HT-29 (cell line): ENCODE measurements at places on chromosomes 3 and 15. TPM values are rescaled to one million over a fixed set of nuclear protein-coding genes. Genes with fewer than 3 reads are reported as not detected.

Gene TMCO5A
- total RNA-seq: not detected in 2 replicates

Gene ECE2
- not detected in 2 replicates for total RNA-seq

Gene NRG4
- total RNA-seq: 0.31 TPM in 1 of 2 replicates, not detected in the other

DNA sequence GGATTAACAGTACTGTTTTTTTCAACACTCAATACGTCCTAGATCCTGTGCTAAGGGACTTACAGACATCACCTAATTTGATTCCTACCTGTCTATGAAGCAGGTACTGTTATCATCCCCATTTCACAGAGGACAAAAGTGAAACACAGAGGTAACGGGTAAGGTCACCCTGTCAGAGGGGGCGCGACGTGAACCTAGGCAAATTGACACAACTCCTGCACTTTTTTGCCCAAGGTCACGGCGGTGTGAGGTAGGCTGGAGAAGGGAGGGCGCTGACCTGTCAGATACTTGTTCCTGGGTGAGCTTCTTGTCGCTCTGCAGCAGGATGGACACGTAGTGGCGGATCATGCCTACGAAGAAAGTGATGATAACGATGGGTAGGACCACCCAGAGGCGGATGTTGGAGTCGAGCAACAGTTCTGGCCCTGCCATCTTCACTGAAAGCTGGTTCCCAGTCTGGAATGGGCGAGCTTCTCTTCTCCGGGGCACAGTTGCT lies 363 bp downstream of the EMC3 start:
- DNase-seq: no peak

DNA sequence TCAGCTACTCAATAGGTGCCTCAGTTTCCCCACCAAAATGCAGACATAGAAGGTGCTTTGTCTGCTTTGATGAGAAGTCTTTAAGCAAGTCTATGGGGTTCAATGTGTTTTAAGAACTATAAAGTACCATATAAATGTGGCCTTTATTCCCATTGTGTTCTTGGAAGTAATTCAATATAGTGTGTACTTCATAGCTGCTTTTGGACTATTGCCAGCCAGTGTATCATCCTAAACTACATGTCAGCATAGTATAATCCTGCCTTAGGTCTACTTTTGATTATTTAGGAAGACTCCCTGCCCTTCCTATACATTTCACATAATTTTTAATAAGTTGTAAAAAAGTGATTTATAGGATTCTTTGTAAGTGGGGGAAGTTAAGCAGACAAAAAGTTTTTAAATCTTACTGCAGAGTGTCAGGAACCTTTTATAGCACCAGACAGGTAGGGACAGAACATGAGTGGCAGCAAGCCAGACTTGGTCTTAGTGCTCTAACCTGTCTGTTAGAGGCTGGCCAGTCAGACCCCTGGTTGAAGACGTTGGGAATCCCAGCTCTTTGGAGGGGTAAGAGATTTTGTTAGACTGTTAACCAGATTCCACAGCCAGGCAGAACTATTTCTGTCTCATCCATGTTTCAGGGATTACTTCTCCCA lies 48.4 kb downstream of the MLH1 start:
- no peak for DNase-seq

- peak; percentile 56 for DNase-seq
These were observed 11.1 kb downstream of the LRCH3 start for GRCh38 chr3:197801891-197802778.

- peak; percentile 66 for DNase-seq
These were observed 118.7 kb upstream of the UMPS start for GRCh38 chr3:124611520-124611919.

- no peak for DNase-seq
These were observed 2.5 kb downstream of the TTBK2 start for GRCh38 chr15:42918047-42918446.

DNA sequence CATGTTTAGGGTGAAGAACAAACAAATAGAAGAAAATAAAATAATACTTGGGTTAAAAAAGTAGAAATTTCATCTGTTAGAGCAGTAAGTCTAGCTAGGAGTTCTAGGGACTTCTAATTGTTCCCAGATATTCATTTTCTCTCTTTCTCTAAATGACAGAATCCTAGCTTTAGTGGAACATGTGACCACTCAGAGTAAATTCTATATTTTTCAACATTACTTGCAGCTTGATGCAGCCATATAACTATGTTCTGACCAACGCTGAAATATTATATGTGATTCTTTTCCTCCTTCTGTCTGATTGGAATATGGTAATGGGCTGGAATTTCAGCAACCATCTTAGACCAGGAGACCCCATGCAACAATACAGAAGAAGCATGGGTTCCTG lies 8.1 kb downstream of the PTX3 start:
- DNase-seq: no peak

GRCh38 chr15:27847775-27848710 lies 251.1 kb downstream of the OCA2 start:
- no peak for DNase-seq

DNA sequence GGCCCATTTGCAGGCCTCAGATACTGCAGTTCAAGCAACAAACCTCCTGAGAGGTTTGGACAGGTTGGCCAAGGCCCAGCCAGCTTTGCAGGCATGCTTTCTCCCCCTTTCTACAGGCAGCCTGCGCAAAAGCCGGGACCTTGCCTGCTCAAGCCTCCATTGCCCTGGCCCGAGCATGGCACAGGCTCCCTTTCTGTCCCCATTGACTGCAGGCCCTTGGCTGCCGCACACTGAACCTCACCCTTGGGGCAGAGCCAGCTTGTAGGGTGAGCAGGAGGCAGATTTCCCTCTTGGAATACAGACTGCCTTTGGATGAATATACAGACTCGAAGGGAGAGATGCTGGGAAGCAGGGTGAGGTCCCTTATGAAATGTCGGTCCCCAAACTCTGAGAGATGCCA lies 461.7 kb upstream of the PROK2 start:
- no peak for DNase-seq

DNA sequence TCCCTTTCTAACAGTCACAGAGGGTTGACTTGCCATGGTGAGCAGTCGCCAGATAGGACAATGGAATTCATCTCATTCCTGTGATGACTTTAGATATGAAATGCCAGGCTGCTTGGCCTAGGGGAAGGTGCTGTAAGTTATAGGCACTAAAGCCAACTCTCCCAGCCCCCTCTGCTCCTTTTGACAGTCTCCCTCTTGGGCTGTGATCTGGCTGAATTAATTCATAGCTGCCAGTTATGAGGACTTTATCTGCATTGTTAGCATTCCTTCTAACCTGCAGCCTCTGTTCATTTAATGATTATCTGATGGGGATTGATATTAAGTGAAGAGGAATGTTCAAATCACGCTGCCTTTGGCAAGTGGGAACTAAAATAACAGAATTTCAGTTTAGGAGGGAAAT lies 427.1 kb upstream of the RASGRP1 start:
- DNase-seq: no peak

DNA sequence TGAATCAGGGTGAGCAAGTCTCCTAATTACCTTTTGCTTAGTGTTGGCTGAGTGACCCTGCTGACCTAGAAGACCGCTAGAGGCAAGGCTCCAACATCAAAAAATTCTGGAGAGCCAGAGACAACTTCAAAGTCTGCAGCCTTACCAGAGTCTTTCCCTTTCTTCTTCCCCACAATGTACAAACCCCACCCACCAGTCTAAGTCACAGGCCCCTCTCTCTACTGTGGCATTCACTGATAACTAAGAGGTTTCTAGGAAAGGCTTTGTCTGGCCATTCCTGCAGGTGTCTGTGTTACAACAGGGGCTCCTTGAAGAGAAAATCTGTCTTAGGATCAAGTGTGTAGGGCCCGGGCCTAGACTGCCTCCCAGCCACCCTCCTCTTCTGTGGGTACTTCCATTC lies 525 bp downstream of the MYH15 start:
- DNase-seq: no peak
